ENCODE measurements at places on chromosomes 11 and 22.
A peak's percentile ranks its signal among the peaks of the same experiment; 100 is the strongest.

DNA sequence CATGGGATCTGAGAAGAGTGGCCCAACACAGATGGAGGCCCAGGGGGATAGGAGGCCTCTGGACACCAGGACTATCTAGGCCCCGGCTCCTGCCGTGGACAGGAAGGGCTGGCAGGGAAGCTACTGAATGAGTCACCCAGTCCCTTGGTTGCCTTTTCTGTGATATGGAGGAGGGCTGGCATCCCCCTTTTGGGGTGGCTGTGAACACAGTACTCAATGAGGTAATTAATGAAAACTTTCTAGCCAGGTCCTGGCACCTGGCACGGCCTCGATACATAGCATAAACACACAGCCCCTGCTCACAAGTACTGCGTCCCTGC is 163.2 kb downstream of the CHST1 start:
- no peak for DNase-seq

DNA sequence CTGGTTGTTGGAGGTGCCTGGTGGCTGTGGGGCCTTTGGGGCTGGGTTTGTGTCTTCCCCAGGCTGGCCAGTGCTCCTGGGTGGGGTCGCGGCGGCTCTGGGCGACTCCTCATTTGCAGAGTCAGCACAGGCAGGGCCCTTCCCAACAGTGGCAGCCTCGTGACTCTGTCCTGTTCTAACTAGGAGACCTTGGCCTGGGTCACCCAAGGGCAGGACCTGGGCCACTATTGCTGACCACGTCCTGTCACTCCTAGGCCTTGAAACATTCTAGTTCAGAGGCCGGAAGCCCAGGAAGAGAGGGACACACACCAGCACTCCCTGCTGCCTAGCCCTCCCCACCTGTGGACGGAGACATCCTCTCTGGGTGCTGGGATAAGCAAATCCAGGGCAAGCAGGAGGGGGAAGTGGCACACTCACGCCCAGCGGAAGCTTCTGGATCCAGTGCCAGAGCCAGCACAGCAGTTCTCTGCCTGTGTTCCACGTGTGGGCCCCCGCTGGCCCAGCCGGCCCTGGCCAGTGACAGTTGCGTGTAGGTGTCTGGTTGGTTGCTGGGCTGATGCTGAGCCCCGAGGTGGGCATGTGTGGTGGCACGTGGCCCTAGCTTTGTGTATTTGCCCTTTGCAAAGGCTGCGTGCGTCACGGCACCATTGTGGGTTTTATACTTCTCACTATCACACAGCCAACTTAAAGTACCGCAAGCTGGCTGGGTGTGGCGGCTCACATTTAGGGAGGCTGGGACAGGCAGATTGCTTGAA is 4.3 kb upstream of the CHID1 start:
- no peak for DNase-seq

- no peak for DNase-seq
Measured at GRCh38 chr11:74474316-74474715, 7.0 kb upstream of the KCNE3 start.

DNA sequence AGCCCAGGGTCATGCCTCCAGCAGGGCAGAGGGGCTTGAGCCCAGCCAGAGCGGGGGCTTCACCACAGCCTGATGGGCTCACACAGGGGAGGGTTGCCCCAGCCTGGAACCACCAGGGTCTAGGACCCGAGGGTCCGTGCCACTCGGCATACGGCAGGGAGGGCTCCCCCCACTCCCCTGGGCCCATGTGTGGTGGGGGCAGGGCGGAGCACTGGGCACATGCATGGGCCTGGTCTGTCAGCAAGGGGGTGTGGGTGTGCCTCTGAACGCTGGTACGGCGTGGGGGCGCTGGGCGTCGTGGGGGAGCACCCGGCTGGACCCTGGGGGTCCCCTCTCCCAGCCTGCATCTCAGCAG is 29.3 kb downstream of the MOB2 start:
- DNase-seq = no peak

DNA sequence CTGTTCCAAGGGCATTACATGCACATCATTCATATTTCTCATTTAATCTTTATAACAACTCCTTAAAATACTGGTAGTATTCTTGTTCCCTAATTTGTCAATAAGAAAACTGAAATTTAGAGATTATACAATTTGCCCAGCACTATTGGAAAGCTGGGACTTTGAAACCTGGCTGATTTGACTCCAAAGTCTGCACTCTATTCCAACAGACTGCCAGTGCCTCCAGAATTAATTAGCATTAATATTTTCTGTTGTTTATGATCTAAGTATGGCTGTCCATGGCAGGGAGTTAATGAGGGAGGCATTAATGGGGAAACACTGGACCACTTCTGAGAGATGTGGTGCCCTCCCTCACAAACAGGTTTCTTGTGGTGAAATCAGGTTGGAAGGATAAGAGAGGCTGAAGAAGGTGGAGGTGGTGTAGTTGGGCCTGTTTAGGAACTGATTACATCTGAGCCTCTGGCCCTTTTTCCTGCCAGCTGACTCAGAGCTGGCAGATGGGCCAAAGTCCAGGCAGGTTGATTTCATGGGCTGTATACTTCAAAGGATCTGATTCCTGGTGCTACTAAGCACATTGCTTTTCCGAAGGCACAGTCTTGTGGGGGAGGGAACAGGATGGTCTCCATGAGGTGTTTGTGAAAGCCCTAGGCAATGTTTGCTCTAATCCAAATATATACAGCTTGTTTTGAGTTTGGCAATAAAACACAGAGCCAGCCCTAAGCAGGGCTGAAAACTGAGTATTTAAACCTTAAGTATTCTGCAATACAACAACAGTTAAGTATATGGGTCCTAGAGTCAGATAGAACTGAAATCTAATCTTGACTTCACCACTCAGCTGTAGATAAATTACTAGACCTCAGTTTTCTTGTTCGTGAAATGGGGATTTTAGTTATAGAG is 21.0 kb upstream of the RAB30 start:
- no peak for DNase-seq

DNA sequence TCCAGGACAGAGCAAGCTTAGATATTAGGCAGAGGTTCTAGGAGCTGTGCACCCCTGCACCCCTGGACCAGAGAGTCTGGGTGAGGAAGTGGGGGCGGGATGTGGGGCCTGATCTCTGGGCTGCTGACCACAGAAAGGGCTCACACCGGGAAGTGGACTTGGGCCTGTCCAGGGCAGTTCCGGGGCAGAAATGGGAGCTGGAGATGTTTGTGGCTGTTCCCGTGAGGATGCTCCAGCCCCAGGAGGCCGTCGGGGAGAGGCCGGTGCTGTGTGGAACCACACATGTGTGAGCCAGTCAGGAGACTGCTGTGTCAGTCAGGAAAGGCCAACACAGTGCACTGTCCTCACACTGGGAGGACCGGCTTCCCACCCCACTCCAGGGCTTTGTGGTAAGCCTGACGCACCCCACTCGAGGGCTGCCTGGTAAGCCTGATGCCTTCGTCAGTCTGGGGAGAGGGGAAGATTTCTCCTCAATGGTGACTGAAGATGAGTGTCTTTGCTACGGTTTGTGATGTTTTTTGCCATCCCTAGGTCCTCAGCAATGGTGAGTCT is 741.0 kb downstream of the BRD1 start:
- no peak for DNase-seq

- DNase-seq = no peak
Measured at GRCh38 chr11:80255021-80255420, 814.2 kb upstream of the TENM4 start.

DNA sequence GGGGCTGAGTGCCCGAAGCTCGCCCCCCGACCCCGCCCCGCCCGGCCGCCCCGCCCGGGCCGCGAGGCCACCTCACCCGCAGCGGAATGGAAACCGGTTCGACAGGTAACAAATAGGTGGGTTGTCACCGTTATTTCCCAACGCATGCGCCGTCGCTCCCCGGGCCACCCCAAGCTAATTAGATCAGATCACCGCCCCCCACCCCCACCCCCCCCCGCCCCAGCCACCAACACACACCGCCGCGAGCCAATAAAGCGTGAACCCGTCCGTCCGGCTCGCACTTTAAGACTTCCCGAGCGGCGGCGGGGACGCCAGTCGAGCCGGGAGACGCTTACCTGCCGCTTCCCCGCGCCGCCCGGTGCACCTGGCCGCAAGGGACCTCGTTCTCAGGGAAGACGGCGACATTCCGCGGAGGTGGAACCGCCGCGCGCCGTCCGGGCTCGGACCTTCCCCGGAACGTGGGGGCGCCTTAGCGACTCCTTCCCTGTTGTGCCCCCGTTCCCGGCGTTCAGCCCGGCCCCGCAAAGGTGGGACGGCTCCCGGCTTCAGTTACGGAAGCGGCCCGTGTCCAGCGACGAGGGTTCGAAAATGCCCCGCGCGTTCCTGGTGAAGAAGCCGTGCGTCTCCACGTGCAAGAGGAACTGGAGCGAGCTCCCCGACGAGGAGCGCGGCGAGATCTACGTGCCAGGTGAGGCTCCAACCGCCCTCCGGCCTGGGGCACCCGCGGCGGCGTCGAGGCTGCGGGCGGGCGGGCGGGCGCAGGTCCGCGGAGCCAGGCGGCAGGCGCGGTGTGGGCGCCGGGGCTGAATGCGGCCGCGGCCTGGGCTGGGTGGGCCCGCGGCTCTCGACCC is at the start of gene OVOL1:
Gene OVOL1, plus strand, starts transcription at position 278 of the 851 bp plus-strand sequence. Its CDS starts 311 bp downstream, at position 589.
- DNase-seq = peak; percentile 47

DNA sequence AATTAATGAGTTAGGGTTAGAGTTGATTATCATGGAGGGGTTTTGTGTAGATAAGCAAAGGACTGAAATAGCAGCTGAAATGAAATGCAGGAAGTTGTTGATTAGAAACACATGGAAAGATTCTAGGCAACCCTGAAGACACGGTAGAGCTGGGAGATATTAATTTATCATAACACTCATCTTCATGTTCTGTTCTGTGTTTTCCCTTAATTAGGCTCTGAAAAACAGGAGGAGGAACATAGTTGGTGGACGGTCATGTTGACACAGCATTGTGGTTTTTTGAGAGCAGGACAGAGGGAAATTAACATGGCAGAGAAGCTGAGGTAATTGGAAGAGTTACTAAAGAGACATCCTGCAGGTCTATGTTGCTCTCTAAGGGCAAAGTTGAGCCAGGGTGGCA is 138.8 kb upstream of the UBASH3B start:
- no peak for DNase-seq

DNA sequence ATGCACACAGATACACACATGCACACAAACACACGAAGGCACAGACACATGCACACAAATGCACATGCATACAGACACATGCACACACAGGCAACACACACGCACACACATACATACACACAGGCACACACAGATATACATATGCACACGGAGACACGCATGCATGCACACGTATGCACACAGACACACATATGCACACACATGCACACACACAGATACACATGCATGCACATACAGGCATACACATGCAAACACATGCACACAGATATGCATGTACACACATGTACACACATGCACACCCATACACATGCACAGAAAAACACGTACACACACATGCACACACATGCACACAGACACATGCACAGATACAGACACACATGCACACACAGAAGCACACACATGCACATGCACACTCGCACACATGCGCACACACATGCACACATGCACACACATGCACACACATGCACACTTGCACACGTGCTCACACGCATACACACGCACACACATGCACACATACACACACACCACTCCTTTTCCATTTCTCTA is 70.8 kb upstream of the ALDH3B2 start:
- DNase-seq = no peak

- DNase-seq = peak; percentile 91
Measured at GRCh38 chr11:833114-833791, 501 bp downstream of the CD151 start.

- DNase-seq = no peak
Measured at GRCh38 chr22:47190276-47190956, 428.0 kb downstream of the TBC1D22A start.

DNA sequence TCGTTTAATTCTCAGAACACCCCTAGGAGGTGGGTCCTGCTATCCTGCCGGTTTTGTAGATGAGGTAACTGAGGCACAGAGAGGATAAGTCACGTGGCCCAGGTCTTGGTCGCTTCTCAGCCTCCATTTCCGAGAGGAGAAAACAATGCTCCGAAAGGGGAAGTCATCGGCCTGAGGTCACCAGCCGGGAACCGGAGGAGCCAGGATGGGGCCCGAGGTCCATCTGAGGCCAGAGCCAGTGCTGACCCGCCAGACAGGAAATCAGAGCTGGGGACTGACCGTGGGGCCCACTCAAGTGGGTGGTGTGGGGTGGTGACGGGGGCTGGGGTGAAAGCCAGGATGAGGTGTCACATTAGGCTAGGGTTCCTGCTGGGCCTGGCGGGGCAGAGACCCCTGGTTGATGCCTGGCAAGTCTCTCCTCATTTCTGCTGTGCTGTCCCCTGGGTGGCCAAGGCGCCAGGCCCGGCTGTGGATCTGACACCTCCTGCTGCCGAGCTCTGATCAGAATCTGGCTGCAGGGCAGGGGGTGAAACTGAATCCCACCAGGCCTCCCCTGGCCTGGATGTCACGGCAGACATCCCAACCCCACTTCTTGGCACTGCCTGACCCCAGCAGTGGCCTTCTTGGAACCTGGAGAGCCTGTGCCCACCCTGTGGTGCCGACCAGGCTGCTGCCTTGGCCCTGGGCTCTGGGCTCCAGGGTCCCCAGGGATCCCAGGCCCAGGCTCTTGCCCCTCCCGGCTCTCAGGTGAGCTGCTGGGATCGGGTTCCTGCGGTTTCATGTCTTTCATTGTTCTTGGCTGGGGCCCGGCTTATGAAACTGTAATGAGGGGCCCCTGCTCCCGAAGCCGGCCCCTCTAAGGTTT is 12.0 kb downstream of the TRIOBP start:
- no peak for DNase-seq

DNA sequence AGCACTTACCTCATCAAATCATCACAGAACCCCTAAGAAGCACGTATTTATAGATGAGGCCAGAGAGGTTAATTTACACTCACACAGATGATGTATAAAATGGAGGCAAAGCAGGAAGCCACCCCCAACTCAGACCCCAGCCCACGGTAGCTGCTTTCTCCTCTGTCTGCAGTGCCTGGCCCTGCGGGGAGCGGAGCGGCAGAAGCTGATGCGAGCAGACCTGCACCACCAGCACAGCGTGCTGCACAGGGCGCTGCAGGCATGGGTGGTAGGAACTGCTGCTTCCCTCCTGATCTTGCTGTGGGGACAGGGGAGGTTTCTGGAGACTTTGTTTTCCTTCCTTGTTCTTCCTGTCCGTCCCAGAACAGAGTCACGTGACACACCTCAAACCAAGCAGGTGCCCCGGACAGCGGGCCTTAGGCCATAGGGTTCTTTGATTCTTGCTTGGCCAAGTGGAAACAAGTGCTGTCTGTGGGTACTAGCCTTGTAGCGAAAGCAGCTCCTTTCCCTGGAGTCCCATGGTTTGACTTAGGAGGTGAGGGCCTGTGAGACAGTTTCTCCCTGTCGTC is 57.8 kb downstream of the PISD start:
- DNase-seq = no peak

All from retina (tissue), 1 donor.